ENCODE measurements at places on chromosomes 3 and 15.

GRCh38 chr15:77516786-77517185 lies 96.1 kb downstream of the HMG20A start:
- no peak for DNase-seq

GRCh38 chr3:141632779-141633374 lies 105.2 kb upstream of the RNF7 start:
- DNase-seq: peak; percentile 10

DNA sequence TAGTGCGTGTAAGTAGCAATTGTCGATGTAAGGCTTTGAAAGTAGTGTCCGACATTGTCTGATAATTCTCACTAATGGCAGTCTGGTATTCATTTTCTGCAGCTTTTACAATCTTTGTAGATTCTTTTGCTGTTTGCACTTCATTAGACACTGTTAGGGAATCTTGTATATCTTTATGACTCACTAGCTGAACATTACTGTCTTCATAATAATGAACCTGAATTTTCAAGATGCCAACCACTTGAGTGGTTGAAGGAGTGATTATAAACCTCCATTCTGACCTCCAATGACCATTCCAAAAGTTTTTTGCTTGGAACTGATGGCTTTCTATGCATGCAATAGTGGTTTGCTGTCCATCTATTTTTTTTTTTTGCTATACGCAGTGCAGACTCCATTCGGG lies 76.4 kb upstream of the MFGE8 start:
- DNase-seq: no peak

GRCh38 chr15:60004846-60005351 lies 788 bp downstream of the FOXB1 start:
- peak; percentile 75 for DNase-seq

GRCh38 chr15:86591994-86592735 lies 512.5 kb downstream of the AGBL1 start:
- DNase-seq: no peak

GRCh38 chr3:175612487-175613196 lies 753.5 kb downstream of the NAALADL2 start:
- DNase-seq: peak; percentile 29

DNA sequence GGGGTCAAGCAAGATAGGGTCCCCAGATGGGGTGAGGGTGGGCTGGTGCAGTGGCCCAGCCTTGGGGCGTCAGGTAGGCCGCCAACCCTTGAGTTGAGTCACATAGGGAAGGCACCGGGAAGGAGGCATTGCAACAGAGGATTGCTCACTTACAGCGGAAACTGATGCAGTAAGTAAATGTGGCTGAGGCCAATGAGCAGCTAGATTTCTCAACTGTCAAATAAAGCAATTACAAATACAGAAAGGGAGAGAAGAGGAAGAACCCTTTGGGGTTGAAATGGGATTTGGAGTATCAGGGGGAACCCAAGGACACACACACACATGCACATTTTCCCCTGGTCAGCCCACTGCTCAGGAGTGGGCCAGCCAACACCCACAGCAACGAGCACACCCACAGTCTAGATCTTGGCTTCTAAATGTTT lies 44.0 kb downstream of the CHSY1 start:
- no peak for DNase-seq

DNA sequence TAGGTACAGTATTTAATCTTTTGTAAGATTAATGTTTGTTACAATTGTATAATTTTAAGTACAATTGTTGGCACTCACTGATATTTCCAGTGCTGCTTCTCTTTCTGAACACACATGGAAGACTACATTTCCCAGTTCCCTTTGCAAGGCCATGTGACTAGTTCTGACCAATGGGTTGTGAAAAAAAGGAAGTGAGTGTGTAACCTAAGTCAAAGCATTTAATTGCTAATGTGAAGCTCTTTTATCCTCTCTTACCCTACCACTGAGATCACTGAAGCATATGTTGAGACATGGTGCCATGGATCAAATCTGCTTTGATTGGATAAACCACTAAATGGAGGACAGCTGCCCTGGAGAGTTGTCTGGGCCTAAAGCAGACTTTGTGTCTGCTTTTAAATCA lies 83.9 kb upstream of the PLXND1 start:
- peak; percentile 82 for DNase-seq

- no peak for DNase-seq
Measured at GRCh38 chr15:42203891-42204290, 4.2 kb downstream of the VPS39 start.

DNA sequence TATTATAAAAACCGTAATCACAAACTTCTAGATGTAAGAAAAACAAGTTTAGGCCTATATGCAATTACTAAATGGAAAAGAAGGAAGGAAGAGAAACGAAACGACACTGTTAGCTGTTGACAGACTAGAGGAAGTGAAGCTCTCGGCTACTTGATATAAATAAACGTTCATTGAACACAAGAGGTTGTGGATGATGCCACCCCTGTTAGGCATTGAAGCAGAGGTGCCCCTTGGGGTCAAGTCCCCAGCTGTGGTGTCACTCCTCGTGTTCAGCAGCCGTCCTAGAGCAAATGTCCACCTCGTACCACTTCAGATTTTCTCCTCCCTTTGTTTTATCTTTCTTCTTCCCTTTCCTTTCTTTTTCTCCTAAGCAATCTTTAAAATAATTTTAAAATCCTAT lies 146.5 kb upstream of the UBE2E1 start:
- DNase-seq: no peak

DNA sequence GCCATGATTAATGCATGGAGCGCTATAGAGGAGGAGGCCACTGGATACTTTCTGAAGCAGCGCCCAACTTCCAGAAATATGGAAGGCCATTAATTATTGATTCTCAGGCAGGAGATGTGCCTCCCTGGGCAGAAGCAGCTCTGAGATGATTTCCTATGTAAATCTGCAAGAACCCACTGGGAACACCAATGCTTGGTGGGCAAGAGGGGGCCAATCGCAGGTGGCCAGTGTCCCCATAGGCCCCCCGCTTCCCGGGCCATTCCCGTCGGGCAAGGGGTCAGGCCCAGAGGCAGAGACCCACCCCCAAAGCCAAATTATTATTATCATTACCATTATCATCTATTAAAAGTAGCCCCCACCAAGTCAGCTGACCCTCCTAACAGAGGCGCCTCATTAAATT lies 288.0 kb upstream of the TLE3 start:
- no peak for DNase-seq

DNA sequence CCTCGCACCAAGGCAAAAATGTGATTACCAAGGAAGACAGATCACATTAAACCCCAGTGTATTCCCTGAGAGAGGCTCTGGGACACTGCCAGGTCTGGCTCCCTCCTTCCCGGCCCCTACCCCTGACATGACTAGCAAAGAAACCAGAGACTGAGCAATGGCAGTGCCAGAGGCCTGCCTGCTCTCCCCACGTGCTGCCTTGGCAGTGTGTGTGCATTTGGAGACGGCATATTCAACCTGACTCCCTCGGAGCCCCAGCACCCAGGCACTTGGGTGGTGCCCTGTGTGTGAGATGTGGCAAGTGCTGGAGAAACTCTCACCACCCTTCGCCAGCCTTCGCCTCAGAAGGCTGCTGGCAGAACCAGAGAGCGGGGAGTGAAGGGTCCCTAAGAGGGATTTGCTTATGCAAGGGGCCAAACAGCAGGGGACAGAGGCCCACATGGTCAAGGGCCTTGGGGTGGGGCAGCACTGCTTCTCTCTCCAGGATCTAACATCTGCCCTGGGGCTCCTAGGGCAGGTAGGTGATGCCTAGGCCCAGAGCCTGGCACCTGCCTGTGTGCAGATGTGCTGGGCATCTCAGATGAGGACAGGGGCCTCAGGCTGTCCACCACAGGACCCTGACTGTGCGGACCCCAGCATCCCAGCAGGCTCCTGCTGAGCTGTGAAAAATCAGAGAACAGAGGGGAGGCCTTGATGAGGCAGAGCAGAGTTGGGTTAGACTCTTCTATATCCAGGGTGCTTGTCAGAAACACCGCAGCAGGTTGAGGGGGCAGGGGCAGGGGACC lies 23.6 kb upstream of the PLXNA1 start:
- no peak for DNase-seq

GRCh38 chr3:53375019-53375418 lies 27.7 kb upstream of the DCP1A start:
- peak; percentile 85 for DNase-seq

- no peak for DNase-seq
Measured at GRCh38 chr3:143291836-143292447, 172.4 kb downstream of the CHST2 start.

DNA sequence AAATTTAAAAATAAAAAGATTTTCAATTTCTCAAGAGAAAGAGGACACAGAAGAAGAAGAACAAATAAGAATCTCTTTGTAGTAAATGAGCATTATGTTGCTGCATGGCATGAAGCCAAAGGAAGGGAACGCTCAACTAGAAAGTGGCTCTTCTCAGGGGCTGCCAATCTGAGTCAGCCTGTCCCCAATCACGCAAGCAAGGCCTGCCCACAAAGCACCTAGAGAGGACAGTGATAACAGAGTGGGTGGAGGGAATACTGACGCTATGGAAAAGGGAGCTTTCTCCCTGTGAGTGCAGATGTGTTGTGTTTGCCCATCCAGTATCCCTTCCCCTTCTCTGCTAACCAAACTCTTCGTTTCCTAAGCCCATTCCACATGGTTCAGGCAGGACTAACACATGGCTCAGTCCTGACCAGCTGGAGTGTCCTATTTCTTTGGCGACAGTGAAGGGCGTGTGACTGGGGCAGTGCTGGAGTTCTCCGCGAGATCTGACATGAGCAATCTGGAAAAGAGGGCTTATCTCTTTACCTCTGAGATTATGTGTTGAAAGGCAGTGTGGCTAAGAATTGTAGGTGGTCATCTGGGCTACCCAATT lies 14.2 kb downstream of the FBN1 start:
- DNase-seq: peak; percentile 46

GRCh38 chr3:155079468-155079745 lies 712 bp upstream of the MME start:
- DNase-seq: peak; percentile 52

DNA sequence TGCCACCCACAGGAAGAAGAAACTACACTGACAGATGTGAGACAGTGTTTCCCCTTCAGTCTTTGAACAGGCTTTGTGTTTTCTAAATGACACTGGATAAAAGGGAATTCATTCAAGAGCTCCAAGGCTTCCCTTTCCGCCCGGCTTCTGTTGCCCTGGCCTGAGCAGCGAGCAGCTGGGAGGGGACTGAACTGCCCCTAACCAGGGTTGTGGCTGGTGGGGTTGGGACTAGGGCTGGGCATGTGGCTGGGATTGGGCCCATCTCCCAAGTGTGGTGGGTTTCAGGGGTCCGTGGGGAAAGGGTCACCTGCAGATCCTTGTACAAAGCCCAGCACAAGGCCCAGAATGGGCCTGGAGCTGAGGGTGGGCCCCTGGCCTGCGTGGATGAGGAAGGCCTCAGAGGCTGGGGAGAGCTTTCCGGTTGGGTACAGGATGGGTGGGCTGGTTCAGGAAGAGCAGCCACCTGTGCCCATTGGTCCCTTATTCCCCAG lies 10.4 kb downstream of the VILL start:
- no peak for DNase-seq

GRCh38 chr3:45608885-45609284 lies 14.3 kb downstream of the LIMD1 start:
- DNase-seq: no peak

DNA sequence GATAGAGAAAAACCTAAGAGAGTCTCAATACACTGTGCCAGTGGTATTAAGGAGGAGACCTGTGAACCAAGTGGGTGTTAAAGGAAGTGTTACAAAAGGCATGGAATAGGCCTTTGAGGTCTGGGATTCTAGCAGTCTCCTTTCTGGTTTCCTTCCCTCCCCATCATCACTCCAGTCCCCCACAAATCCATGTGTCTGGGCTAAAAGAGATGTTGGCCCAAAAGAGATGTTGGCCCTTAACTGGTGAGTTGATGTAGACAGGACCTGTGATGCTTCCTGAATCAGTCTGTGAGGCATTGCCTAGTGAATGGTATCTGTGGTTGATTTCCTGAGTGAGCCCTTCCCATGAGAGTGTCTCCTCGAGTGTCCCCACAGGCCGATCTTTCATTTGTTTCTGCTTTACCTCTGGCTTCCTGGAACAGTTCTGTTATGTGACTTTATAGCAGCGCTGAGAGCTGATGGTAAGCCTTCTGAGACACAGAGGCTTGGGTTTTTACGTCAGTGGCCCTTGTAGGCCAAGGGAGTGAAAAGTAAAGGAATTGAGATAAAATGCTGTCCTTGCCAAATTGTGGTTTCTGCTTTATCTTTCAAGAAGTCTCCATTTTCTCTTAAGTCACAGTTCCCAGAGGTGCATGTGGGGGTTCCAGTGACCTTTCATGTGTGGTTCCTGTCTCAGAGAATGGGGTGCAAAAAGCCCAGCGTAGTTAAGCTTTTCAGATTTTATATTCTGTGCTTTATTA lies 87.8 kb downstream of the KLHL25 start:
- DNase-seq: no peak

DNA sequence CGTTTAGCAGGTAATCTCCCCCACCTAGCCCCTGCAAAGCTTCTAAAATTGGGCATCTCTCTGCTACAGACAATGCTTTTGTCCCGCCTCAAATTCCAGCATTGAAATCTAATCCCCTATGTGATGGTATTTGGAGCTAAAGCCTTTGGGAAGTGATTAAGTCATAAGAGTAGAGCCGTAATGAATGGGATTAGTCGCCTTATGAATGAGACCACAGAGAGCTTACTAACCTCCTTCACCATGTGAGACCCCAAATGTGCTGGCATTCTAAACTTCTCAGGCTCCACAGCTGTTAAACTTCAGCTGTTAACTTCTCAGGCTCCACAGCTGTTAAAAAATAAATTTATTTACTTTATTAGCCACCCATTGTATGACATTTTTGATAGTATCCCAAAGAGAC lies 374.2 kb upstream of the BCHE start:
- DNase-seq: peak; percentile 86

GRCh38 chr3:178352326-178353005 lies 183.8 kb upstream of the KCNMB2 start:
- peak; percentile 34 for DNase-seq

DNA sequence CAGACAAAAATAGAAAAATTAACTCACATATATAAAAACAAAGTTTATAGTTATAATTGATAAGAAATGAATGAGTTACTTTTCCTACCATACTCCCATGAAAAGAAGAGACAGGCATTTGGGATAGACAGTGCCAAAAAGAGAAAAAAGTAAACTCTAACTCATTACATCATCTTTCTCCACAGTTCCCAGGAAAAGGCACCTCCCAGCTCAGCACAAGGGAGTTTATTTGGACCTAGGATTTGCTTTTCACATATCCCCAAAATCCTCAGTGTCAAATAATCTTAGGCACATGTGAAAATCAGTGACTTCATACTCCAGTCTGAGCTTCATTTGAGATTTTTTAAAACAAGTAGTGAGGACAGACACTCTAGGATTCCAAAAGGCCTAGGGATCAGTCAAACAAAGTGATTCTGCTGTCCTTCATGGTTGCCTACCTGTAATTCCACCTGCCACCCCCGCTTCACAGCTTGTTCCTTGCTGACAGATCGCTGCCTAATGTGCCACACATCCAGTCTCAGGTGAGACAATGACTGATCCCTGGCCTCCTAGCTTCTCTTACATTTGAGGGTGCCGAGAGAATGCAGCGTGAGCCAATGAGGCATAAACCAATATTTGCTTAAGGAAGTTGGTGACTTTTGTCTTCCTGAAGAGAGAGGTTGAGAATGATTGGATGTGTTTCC lies 573.7 kb downstream of the TBL1XR1 start:
- no peak for DNase-seq

- DNase-seq: no peak
Measured at GRCh38 chr15:101022306-101022705, 103.1 kb downstream of the LRRK1 start.

- DNase-seq: no peak
Measured at GRCh38 chr3:189027626-189028155, 144.1 kb upstream of the TPRG1 start.
